ENCODE measurements at places on chromosomes 5 and 9.

- DNase-seq, result no peak
Observed at GRCh38 chr9:88905506-88905905, 85.8 kb upstream of the S1PR3 start.

DNA sequence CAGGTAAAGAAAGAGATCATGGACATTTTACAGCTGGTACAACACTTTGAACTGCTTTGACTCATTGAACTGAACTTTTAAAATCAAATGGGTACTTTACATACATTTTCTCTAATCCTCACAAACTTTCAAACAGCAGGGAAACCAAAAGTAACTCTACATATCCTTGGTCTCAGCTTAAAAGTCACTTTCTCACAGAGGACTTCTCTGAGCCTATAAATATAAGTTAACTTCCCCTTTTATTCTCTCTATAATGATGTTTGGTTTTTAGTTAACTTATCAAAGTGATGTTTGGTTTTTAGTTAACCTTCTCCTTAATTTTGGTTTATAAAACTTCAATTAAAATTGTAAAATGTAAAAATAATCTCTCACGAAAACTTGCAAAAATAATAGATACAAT, 209.8 kb downstream of the MCTP1 start:
- DNase-seq, result no peak

- peak; percentile 56 for DNase-seq
Observed at GRCh38 chr9:33142535-33142934, 24.6 kb downstream of the B4GALT1 start.

- DNase-seq, result peak; percentile 30
Observed at GRCh38 chr5:180637962-180638680, 11.3 kb downstream of the FLT4 start.

DNA sequence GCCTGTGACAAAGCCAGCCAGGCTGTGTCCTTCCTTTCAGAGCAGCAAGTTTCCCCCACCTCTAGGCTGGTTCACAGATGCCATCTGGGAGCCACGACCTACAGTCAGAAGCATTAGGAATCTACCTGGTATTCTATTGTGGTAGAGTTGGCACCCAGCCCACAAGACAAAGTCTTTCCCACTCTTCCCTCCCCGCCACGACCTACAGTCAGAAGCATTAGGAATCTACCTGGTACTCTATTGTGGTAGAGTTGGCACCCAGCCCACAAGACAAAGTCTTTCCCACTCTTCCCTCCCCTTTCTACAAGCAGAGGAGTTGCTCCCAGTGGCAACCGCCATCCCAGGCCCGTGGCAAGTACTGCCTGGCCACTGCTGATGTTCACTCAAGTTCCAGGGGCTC, 157.8 kb upstream of the TNC start:
- no peak for DNase-seq

- no peak for DNase-seq
Observed at GRCh38 chr5:160469156-160470144, 47.8 kb downstream of the PTTG1 start.

GRCh38 chr9:19998823-19999455, 210.1 kb upstream of the SLC24A2 start:
- DNase-seq, result no peak

DNA sequence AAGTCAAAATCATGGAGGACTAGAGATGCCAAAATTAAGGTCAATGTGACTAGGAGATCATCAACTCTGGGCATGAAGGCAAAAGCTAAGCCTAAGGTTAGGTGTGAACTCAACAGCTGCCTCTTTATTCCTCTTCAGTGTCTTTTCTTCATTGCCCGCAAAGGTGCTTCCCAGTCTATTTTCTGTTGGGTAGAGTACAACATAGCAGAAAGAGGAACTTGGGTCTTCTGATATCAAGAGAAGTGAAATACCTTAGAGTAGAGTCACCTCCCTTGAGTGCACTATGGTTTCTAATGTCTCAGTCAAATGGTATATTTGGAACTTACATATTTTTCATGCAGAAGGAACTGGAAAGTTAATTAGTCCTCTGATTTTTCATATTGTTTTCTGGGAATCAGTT, 122.5 kb upstream of the GRIN3A start:
- DNase-seq, result no peak

GRCh38 chr9:126296687-126297086, 29.9 kb upstream of the MVB12B start:
- no peak for DNase-seq

DNA sequence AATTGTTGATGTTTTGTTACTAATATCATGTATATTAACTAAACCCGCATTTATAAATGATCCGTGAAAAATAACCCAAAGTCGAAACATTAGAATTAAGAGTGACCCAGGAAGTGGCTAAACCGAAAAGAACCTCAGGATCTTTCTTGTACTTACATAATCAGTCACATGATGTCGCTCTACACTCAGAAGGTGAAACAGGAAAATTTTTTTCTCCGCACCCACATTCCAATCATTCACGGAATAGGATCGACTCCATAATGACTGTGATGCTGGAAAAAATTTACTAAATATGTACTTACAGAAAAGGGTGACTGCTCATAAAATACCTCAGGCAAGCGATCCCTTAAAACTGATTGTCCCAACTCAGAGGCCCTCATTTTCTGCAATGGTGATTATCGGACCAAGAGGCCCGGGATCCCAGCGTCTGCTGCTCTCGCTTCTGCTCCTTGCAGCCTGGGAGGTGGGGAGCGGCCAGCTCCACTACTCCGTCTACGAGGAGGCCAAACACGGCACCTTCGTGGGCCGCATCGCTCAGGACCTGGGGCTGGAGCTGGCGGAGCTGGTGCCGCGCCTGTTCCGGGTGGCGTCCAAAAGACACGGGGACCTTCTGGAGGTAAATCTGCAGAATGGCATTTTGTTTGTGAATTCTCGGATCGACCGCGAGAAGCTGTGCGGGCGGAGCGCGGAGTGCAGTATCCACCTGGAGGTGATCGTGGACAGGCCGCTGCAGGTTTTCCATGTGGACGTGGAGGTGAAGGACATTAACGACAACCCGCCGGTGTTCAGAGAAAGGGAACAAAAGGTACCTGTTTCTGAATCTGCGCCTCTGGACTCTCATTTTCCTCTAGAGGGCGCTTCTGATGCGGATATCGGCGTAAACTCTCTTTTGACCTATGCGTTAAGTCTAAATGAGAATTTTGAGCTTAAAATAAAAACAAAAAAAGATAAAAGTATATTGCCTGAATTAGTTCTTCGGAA, at the start of gene PCDHA12:
TSS of gene PCDHA12 (plus strand) at position 224 of the 981 bp plus-strand sequence. CDS start at position 389, 165 bp downstream.
- no peak for DNase-seq

- DNase-seq, result no peak
Observed at GRCh38 chr5:66498791-66499207, 97.4 kb upstream of the MAST4 start.

GRCh38 chr5:146233441-146233840, 30.0 kb downstream of the RBM27 start:
- no peak for DNase-seq

- no peak for DNase-seq
Observed at GRCh38 chr9:127927201-127927987, 3.2 kb downstream of the PIP5KL1 start.

DNA sequence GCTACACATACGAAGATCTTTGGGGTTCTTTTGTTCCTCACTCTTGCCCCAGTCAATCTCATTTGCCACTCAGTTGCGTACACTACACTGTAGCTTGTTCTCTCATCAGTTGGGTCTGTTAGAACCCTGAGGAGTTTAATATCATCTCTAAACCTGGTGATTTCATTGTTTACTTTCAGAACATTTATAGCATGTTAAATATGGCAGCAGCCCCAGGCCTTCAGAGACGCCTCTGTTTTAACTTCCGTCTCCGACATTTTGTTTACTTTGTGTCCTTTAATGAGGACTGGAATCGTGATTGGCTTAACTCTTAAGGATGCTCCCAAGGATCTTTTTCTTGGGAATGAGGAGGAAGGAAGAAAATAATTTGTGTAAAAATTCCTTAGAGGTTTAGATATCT, 510.1 kb downstream of the NR2F1-AS1 start:
- DNase-seq, result no peak

DNA sequence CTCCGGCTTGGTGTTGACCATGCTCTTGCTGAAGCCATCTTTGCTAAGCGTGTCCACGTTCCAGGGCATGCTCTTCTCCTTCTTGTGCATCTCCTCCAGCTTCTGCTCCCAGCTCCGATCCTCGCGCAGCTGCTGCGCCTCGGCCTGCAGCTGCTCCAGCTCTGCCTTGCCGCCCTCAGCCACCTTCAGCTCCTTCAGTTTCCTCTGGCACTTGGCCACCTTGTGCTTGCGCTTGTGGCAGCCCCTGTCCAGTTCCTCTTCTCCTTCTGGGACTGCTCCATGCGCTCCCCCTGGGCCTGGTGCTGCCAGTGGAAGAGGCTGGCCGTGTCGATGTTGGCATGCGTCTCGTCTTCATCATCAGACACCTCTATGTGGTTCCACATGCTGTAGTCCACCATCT, 128.3 kb upstream of the CLINT1 start:
- no peak for DNase-seq

DNA sequence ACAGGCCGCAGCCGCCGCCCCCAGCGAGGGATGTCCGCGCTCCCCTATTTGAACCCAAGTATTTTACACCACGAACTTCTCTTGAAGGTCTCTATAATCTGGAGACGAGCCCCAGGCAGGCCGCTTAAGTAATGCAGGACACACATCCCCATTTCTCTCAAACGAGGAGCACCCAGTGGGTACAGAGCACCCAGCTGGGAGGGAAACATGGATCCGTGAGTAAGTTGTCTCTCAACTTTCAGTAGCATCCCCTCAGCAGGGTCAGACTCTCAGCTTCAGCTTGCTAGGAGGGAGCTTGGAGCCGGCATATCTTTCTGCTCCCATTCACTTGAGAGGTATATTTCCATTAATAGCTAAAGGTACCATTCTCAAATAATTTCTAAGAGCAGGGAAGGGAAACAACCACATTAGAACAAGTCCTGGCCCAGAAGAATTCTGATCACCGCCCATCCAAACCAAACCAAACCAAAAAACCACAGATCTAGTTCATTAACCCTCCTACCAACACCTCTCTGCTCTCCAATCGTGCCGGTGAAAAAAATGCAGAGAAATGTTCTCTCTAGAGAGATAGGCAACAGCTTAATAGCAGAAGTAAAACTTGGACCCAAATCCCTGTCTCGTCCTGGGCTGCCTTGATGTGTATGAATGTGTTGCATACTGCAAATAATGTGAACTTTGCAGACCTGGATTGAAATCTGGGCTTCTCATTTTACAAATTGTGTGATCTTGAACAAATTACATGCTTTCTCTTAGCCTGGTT, 910 bp downstream of the TDRD7 start:
- DNase-seq, result no peak

DNA sequence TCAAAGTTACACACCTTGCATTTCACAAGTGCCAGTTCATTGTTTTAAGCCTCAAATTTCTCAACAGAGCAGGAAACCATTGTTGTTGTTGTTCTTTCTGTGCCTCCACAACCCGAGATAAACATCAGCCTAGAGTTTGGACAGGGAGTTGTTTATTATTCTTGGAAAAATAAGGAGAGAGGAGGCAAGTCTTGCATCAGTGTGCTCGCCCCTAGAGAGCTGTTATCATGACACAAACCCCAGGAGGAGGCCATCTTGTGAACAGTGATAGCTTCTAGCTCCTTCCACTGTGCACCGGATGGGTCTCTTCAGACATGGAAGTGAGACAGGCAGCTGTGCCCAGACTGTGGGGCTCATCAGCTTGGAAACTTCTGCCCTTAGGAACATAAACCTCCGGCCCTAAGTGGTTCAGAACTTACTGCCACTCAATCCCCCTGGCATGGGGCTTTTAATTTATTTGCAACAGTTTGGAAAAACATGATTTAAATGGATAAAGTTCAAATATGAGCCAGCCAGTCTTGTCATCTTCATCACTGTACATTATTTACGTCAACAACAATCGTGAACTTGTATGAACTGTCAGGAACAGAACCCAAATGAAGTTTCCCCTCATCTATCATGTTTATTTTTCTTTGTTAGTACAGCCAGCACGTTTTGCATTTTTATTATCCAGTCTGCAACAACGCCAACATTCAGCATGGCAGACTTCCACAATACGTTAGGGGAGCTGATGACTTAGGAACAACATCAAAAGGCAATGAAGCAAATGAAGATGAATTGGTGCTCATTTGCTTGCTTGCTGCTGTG, 181.7 kb upstream of the S1PR3 start:
- no peak for DNase-seq

- peak; percentile 71 for DNase-seq
Observed at GRCh38 chr5:169071-169727, 22.1 kb upstream of the LRRC14B start.

DNA sequence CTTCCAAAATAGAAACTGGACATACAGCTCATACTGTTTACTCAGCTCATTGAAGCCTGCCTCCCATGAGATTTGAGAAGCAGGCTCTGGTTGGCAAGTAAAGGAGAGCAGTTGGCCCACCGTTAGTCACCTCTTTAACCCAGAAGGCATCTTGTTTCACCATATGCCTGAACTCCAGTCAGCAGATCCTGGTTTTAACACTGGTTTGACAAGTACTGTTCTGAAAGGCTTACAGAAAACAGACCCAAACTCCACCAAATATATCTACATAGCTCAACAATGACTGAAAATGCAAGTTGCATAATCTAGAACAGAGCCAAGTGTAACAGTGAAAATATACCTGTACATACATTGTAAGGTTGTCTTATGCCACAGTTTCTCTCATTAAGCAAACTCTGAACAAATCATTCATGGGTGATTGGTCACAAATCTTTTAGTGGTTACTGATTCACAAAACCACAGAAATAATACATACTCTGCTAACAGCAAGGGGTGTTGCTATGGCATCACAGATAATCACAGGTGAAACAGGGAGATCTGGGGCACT, 198.8 kb downstream of the BNC2 start:
- DNase-seq, result no peak

- DNase-seq, result no peak
Observed at GRCh38 chr5:158340608-158341007, 481.7 kb upstream of the CLINT1 start.

- no peak for DNase-seq
Observed at GRCh38 chr9:88821033-88821745, 170.1 kb upstream of the S1PR3 start.

Measured in psoas muscle (tissue), 8 donors.